ENCODE measurements at places on chromosomes 1 and 21.

GRCh38 chr1:167056529-167057231 lies 33.5 kb downstream of the GPA33 start:
- no peak for DNase-seq

- no peak for DNase-seq
These were observed 9.6 kb downstream of the UMODL1 start for GRCh38 chr21:42080788-42081083.

DNA sequence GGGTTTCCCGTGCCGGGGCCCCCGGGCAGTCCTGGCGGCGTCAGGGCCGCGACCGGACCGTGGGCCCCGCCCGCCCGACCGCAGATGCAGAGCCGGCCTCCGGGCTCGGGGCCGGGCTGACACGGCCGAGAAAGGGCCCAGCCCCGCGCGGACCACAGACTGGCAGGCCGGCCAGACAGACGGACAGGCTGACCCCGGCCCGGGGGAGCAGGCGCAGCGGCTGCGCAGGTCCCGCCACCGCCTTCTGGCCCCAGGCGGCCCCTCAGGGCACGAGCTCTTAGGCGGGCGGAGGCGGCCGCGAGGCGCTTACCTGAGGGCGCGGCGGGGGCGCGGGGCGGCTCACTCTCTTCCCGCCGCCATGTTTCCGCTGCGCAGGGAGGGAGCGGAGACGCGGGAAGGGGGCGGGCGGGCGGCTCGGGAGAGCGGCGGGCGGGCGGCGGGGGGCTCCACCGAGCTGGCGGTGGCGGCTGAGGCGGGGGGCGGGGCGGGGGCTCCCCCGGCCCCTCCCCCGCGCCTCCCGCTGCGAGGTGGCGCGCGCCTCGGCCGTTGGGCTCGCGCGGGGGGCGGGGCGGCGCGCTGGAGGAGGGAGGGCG lies at the start of gene SCMH1:
TSS of gene SCMH1 (minus strand) at position 558 of the 593 bp plus-strand sequence. CDS start 56,173 bp downstream, outside the sequence.
- no peak for DNase-seq

GRCh38 chr1:186648613-186649012 lies 31.6 kb downstream of the PTGS2 start:
- no peak for DNase-seq

DNA sequence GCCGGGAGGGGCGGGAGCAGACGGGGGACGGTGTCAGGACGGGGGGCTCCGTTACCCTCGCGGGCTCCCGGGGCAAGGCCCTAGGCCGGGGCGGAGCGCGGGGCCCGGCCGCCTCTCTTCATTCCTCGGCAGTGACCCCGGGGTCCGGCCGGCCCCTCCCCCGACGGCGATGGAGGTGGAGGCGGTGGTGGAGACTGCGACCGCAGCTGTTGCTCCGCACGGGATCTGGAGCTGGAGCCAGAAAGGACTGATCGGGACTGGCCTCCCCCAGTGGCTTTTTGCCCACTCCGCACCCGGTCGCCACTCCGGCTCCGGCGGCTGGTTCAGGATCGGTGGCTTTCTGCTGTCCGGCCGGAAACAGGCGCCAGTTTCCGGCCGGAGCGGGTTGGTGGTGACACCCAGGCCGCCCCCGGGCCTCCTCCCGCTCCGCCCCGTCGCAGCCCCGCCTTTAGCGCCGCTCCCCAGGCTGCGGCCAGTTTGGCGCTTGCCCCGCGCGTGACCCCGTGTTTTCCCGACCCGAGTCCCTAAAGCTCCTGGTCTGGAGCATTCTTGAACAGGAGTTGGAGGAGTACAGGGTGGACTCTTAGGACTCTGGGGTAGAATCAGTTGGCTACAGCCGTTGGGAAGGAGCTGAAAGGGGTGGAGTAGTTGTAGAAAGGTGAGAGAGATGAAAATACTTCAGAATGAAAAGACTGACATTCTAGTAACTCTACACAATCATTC lies at the start of gene OTUD7B:
TSS of gene OTUD7B (minus strand) at position 334 of the 723 bp plus-strand sequence. CDS start 33,216 bp downstream, outside the sequence.
- DNase-seq = peak; percentile 76

DNA sequence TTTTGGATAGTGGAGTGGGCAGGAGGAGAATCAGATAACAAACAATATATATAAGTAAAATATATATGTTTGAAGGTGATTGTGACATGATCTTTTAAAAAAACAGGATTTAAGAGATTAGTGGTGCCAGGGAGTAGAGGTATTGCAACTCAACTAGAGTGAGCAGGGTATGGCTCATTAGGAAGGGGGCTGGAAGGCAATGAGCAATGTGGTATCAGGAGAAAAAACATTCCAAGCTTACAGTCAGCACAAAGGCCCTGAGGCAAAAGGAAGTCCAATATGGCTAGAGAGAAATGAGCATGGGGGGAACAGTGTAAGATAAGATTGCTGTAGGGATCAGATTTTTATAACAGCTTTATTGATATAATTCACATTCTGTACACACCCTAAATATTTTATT lies 5.3 kb upstream of the GADD45A start:
- no peak for DNase-seq

GRCh38 chr1:25744140-25744581 lies 55.8 kb upstream of the SELENON start:
- no peak for DNase-seq

- DNase-seq = no peak
These were observed 16.6 kb downstream of the SLC26A9 start for GRCh38 chr1:205926636-205927035.

GRCh38 chr1:35768350-35769187 lies 1.2 kb downstream of the CLSPN start:
- DNase-seq = no peak

- no peak for DNase-seq
These were observed 41.1 kb upstream of the RPL11 start for GRCh38 chr1:23650344-23650990.

- DNase-seq = no peak
These were observed 6.8 kb upstream of the SKI start for GRCh38 chr1:2221271-2221670.

DNA sequence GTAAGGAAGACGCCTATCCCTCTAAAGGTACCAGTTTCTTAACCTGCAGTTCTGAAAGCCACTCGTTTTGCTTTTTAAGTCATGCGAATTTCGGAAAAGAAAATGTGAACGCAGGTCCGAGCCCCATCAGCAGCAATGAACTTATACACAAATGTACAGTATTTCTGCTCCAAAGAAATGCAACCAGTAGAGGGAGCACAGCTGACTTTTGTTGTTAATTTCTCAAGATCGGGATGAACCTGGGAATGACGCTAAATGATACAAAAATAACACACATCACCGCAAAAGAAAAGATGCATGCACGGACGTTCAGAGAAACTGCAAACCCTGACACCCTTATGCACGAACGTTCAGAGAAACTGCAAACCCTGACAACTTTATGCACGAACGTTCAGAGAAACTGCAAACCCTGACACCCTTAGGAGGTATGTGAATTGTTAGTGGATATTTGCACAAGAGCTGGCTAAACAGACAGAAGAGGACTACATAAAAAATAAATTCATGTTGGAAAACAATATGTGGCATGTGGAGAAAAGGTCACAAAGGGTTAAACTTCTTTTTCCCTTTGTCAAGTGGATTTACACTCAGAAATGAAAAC lies 3.5 kb upstream of the TIAM1 start:
- DNase-seq = no peak

- DNase-seq = no peak
These were observed 76.2 kb downstream of the BRINP2 start for GRCh38 chr1:177246710-177247580.

DNA sequence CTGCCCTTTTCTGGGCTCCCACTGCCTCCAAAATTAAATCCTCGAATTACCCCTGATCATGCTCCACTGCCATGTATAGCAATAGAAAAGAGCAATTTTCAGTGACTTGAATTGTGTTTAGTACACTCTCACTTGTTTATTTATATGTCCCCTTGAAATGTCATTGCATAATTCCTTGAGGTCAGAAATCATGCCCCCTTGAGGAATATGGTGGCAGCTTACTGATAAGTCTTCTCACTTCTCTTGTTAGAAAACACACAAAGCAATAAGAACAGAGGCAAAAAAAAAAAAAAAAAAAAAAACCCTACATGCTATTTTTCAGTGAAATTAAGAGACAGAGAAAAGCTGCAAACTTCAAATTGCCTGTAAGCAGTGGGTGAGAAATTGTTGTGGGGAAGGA lies 37.5 kb downstream of the GPR88 start:
- no peak for DNase-seq

- no peak for DNase-seq
These were observed 5.8 kb upstream of the FNBP1L start for GRCh38 chr1:93442008-93442666.

DNA sequence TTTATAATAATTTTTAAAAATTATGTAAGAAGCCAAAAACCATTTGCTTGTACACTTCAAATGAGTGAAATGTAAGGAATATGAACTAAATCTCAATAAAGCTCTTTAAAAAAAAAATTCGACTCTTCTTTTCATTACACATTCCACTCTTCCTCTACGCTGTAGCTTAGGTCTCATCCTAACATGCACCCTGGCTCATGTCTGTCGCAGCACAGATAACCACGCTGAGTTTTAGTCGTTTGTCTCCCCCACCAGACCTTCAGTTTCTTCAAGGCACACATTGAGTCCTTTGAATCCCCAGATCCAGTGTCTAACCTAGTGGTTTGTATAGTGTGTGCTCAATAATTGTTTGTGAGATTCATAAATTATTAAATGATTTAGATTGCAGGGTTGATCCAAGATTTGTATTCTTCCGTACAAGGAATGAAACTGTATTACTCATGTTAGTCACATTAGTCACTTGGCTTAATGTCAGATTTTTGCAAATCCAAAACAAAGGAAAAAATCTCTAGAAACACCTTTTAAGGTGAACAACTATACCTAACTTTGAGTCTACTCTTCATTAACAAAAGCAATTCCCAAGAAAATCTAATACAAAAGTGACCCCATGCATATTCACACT lies 57.3 kb downstream of the SLC25A24 start:
- DNase-seq = no peak

DNA sequence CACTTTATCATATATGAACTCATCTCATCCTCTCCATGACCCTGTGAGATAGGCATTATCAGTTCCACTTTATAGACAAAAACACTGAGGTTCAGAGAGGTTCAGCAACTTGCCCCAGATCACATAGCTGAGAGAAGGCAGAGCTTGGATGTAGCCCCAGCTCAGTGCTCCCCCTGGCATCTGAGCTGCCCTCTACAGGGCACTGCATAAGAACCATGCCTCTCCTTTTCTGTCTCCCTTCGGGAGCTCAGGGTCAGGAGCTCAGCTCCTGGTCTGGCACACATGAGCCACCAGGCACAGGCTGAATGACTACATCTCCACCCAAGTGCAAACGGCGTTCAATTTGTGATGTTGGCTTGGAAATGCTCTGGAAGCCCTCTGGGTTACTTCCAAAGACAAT lies 16.9 kb downstream of the RAB7B start:
- no peak for DNase-seq

DNA sequence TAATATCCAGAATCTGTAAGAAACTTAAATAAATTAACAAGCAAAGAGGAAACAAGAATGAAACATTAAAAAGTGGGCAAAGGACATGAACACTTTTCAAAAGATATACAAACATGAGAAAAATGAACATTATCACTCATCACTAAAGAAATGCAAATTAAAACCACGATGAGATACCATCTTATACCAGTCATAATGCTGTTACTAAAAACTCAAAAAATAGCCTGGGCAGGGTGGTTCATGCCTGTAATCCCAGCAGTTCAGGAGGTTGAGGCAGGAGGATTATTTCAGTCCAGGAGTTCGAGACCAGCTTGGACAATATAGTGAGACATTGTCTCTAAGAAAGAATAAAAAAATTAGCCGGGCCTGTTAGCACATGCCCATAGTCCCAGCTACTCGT lies 6.1 kb downstream of the ZNF124 start:
- no peak for DNase-seq

DNA sequence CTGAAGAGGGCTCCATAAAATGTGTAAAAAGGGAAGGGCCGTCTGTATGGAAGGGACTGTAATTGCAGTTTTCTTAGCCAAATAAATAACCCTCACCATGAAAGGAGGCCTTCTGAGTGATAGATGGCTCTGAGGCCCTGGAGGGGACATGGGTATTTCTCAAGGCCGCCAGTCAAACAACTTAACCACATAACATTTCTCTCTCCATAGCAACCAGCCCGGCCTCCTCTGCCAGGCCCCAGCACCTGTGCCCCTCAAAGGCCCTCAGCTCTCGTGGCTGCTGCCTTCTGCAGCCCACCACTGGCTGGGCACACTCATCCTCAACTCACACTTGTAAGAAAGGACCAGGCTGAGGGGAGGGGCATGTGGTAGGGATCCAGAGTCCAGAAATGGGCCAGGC lies 57.0 kb upstream of the GJB5 start:
- no peak for DNase-seq

GRCh38 chr1:6685381-6685780 lies 16.2 kb downstream of the DNAJC11 start:
- DNase-seq = no peak

- peak; percentile 30 for DNase-seq
These were observed 17.2 kb downstream of the NFYC start for GRCh38 chr1:40708750-40709099.
